ENCODE measurements at places on chromosomes 16 and 17.

- DNase-seq: no peak
These were observed 6.2 kb upstream of the CD300LG start for GRCh38 chr17:43840814-43841213.

DNA sequence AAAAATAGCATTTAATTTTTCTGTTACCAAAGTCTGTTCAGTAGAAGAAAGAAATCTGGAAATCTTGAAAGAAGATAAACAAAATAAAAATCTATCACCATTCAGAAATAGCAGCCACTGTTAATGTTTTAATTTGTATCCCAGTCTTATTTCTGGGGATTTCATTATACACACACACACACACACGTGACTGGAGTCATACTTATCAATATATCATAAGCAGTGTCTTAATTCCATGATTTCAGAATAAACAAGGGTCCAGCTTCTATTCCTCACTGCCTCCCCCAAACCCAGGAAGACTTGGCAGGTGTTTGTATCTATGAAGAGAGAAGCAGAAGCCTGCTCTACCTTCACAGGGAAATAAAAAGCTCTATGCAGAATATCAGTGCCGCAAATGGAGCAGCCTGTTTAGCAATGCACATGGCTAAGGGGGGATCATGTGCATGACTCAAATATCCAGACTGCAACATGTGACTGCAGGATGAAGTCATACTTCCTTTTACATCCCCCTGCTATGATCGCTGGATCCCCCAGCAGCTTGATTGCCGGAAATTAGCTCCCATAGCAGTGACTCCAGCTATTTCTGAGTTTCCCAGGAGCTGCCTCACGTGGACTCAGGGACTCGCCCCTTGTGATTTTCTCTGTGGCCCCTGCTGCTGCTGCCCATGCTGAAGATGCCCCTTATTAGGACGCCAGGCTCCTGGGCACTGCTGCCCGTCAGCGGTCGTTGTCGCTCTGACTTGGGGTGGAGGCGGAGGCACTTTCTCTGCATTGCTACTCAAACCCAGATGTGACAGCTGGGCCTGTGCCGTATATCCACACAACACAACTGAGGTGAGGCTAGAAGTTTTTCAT lies 341.0 kb downstream of the CPPED1 start:
- no peak for DNase-seq

DNA sequence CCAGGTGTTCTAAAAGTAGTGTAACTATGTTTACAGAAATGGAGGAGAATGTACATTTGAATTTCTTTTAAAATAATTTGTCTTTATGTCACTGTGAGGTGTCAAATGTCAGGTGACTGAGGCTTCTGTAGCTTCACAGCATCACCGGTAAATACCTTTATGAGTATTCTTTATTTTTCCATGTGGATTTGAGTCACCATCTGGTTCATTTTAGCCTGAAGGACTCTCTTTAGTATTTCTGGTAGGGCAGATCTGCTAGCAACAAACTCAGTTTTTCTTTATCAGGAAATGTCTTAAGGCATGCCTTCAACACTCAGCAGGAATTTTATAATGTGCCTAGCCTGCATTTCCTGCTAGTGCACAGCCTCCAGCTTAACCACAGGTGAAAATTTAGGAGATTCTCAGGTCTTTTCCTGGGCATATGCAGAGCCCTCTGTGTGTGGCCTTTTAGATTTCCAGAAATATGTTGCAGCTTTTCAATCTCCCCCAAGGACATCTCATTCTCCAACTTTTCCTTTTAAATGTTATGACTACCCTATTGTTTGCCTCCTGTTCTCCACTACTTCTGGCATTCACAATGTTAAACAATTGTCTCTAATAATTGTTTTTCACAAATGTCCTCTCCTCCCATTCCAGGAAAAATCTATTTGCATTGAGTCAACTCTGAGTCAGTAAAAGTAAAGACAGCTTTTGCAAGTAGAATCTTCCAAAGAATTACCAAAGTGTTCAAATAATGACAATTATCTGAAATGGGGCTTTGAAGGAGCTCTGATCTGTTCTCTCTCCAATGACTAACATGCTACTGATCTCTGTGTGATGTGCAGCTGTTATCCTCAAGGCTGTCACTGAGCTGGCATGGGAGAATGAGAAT lies 239.4 kb upstream of the CPHXL start:
- no peak for DNase-seq

- DNase-seq: no peak
These were observed 21.9 kb downstream of the SLC7A5 start for GRCh38 chr16:87847467-87847784.

DNA sequence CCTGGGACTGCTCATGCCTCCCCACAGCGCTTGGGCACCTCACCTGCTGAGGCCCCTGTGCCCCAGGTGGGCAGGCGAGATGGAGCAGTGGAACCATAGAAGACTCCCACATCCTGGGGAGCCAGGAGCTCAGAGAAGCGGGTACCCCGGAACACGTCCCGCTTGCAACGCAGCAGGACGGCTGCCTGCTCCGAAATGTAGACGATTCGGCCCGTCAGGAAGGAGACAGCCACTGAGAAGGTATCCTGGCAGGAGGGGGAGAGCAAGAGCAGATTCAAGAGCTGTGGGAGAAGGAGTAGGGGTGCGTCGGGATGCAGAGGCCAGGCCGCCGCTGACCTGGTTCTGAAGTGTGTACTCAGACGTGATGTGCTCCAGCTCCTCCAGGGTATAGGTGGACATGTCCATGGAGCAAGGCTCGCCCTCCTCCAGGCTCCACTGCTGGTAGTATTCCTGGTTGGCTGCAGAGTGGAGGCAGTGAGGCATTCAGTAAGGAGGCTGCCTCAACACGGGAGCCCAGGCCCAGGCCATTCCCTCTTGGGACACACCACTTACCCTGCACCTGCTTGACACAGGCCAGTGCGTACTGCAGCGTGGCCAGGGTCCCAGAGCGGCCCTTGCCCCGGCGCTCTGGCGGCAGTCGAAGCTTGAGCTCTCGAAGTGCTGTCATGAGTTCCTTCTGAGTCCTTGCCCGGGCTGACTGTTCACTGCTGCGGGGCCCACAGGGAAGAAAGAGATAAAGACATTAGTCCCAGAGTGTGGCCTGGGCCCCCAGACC lies 2.6 kb downstream of the PER1 start:
- no peak for DNase-seq

- no peak for DNase-seq
These were observed 132.8 kb downstream of the CDH11 start for GRCh38 chr16:64989050-64989449.

GRCh38 chr16:55672471-55672870 lies 16.7 kb downstream of the SLC6A2 start:
- no peak for DNase-seq

- DNase-seq: no peak
These were observed 10.6 kb upstream of the SEPHS2 start for GRCh38 chr16:30456302-30456701.

GRCh38 chr16:69309316-69309715 lies 1.8 kb upstream of the VPS4A start:
- DNase-seq: no peak

GRCh38 chr17:41264599-41264998 lies 579 bp upstream of the KRTAP9-6 start:
- no peak for DNase-seq

DNA sequence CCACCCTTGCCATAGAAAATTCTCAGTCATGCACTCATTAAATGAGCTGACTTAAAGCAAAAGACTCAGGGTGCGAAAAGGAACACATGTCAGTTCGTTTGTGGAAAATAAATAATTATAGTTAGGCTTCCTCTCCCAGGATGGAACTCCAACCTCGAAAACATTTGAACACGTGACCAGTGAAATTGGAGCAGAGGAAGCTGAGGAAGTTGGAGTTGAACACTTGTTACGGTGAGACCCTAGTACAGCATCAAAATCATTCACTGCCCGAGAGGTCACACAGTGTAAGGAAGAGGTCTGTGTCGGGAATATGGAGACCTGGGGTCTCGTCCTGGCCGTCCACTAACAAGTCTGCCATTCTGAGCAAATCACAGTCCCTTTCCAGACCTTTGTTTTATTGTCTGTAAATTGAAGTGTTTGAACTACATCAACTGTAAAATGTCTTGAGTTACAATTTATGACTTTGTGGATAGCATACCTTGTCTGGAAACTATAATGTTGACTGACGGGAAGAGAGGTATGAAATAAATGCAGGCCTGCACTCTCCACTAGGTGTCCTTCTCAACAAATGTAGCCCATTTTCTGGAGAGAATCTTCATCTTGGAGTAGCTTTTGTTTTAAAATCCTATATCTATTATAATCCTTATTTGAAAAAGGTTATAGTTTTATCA lies 7.7 kb downstream of the PSMD7 start:
- no peak for DNase-seq

GRCh38 chr17:40499551-40500189 lies 1.8 kb downstream of the TNS4 start:
- DNase-seq: peak; percentile 48

DNA sequence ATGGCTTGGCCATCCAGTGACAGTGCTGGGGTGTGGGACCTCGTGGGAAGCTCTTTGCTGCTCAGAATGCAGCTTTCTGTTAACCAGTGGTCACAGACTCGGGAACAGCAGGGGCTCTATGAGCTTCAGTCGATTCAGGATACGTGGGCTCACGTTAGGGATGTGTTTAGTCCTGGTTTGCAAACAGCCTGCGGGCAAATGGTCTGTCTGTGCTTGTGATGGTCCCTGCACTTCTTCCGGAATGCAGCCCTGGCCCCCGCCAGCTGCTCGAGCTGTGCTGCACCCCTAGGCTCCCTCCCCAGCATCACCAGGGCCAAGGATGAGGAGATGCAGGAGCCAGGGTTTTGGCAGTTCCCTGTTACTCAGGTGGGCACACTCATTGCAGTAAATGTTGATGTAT lies 172.8 kb upstream of the CHMP6 start:
- no peak for DNase-seq

DNA sequence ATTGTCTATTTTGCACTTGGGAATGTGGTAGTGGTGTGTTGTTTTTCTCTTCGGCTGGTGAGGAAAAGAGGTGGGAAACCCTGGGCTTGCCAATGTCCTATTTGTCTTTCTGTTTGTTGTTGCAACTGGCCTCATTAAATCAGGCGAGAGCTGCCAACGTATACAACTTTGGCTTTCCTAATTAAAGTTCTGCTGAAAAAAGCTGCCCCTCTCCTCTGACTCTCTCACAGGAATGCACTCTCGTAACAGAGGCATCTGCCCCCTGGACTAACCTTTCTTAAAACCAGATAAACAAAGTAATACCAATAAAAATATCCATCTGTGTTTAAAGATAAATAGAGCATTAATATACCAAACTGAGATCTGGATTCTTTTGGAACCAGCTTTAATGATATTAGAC lies 7.8 kb downstream of the CDRT15 start:
- DNase-seq: no peak

GRCh38 chr17:49899191-49899485 lies 51.3 kb upstream of the TAC4 start:
- no peak for DNase-seq

DNA sequence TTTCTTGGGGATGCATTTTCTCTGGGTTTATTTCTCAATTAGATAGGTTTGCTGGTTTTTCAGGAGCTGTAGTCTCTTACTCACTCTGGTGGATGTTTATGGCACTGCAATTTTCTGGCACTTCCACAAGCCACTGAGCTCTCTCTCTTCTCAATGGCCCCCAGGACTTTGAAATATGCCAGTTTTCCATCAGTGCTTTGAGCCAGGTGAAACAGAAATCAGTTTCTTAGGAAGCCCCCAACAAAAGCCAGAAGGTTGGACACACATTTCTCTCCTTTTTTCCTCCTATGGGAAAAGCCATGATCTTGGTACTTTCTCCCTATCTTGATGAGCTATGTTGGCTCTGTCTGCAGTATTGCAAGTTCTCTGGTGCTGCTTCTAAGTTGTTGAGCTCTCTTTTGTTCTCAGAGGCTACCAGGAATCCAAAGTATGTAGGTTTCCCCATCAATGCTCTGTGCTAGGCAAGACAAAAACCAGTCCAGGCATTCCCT lies 90.7 kb upstream of the SMIM36 start:
- DNase-seq: no peak

GRCh38 chr17:1227917-1228780 lies 42.1 kb upstream of the BHLHA9 start:
- DNase-seq: no peak

GRCh38 chr16:635573-636205 lies 416 bp downstream of the METTL26 start:
- no peak for DNase-seq

DNA sequence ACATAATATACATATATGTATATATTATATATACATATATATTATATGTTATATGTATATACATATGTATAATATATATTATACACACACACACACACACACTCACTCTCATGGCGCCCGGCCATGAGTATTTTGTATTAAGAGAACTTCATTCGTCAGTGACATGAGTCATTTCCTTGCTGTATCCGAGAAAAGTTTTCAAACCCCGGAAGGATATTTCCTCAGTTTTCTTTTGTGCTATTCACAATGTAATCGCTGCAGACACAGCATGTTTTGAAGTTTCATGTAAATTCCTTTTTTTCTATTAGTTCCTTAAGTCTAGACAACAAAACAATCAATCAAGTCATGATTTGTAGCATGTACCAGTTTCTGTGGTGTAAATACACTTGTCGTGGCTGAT lies 33.3 kb downstream of the OR1D5 start:
- no peak for DNase-seq

GRCh38 chr16:27198451-27199234 lies 4.7 kb upstream of the KDM8 start:
- no peak for DNase-seq

DNA sequence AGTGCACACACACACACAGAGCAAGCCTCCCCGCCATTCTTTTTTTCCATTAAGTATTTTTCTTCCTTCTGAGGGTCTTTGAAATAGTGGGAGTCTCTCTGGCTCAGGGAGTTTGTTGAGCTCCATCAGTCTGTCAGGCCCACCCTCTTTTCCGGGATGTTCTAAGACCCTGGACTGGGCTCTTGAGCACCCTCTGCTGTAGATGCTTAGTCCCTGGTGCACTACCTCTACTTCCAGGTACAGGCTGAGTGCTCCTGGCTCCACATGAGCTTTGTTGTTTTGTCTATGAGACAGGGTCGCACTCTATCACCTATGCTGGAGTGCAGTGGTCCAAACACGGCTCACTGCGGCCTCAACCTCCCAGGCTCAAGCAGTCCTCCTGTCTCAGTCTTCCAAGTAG lies 20.7 kb downstream of the LIMD2 start:
- DNase-seq: no peak

Data from posterior cingulate gyrus (tissue), 11 donors.